ENCODE measurements at places on chromosomes 3 and 15. TPM values are rescaled to one million over a fixed set of nuclear protein-coding genes. Genes with fewer than 3 reads are reported as not detected.

DNA sequence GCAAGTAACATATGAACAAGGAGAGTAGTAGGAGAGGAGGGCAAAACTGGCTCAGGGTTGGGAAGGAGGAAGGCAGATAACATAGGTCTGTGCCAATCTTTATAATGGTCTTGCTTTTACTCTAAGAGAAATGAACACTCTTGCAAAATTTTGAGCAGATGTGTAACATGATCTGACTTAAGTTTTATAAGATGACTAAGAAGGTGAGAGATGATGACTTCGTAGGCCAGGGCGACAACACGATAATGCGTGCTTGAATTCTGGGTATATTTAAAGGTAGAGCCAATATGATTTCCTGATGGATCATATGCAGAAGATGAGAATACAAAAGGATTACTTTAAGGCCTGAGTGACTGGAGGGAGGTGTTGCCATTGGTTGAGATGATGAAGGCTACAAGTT is 265.4 kb upstream of the KCNMB2 start:
- H3K36me3 ChIP-seq, result no peaks in the 10 kb centered on the region
- H3K27me3 ChIP-seq, result no peaks in the 10 kb centered on the region
- H3K4me1 ChIP-seq, result no peaks in the 10 kb centered on the region
- no peak for DNase-seq

Gene ARRDC4
- total RNA-seq, result 28.2 TPM

DNA sequence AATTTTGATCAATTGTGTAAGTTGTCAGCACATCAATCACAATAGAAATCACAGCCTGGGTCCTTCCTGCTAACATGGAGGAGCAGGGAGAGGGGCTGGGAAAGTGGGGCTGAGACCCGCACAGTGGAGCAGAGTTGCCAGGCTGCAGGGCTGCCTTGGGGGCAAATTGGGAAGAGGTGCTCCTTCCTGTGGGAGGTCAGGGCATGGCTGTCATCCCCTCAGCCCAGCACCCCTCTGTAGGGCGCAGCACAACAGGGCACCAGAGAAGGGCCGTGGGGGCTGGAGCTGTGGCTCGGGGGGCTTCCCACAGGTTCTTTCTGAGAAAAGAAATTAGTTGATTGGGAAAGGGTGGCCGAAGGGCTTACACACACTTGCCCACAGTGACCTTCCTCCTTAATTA is 126.3 kb downstream of the NSMCE3 start:
- no peaks in the 10 kb centered on the region for H3K36me3 ChIP-seq
- H3K27ac ChIP-seq, result no peak overlapping the region
- no peaks in the 10 kb centered on the region for H3K4me1 ChIP-seq
- no peak overlapping the region for H3K4me3 ChIP-seq

DNA sequence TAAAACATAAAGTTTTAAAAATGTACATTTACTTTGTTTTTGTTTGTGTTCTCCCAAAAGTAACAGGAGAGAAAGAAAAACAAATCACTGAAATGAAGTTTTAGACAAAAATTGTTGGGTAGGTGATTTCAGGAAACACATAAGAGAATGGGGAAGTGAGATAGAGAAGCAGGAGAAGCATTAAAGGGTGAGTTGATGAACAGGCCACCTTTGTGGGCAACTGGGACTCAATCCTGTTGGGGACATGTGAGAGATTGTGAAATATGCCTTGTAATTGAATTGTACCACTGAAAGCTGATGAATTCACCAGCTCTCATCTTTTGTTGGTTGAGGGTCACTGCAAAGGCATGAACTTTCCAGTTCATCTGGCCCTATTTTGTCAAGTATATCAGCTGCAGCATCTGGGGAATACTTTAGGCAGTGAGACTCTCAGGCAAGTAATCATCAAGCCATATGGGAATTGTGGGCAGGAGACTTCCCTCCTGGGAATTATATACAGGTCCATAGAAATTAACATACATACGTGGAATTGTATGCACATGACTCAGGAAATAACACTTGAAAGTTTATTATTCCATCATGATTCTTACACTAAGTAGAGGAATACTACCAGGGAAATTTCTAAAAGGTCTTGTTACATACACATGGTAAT is 181.0 kb downstream of the ZBBX start:
- H3K27ac ChIP-seq, result no peak overlapping the region
- no peaks in the 10 kb centered on the region for H3K27me3 ChIP-seq
- no peak for DNase-seq
- no peaks in the 10 kb centered on the region for H3K4me1 ChIP-seq
- H3K4me3 ChIP-seq, result no peak overlapping the region

DNA sequence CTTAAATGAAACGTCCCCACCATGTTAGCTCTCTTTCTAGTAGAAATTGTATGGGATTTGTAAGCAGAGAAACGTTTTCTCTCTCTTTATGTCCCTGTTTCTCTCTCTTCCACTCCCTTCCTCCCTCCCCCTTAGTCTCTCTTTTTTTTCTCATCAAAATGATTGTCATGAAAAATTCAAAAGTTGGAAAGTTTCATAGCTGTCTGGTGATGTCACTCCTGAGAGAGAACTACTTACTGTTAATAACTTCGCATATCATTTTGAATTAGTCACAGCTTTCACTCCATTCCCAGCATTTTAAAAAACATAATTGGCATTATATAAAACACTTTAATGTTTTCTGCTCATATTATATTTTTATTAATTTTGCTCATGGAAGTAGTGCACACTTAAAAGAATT is 331.1 kb downstream of the C3orf38 start:
- DNase-seq, result no peak
- no peaks in the 10 kb centered on the region for H3K36me3 ChIP-seq
- no peak overlapping the region for H3K4me3 ChIP-seq
- no peaks in the 10 kb centered on the region for H3K4me1 ChIP-seq
- no peaks in the 10 kb centered on the region for H3K27me3 ChIP-seq
- no peak overlapping the region for H3K27ac ChIP-seq

DNA sequence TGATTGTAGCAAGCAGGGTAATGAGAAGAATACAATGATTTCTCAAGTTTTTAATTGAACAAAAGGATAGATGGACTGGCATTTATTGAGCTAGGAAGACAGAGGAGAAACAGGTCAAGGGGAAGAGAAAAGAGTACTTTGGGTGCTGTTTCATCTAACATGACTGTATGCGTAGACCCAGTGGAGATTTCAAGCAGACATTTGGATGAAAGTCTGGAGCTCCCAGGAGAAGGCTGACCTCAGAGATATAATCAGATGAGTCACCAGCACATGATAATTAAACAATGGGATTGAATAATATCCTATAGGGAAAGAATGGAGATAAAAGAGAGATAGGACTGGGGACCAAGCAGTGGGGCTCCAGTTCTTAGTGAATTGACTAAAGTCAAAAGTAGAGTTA is 194.9 kb downstream of the ARRDC4 start:
- no peak overlapping the region for H3K4me3 ChIP-seq
- no peak for DNase-seq
- no peak overlapping the region for H3K27ac ChIP-seq

DNA sequence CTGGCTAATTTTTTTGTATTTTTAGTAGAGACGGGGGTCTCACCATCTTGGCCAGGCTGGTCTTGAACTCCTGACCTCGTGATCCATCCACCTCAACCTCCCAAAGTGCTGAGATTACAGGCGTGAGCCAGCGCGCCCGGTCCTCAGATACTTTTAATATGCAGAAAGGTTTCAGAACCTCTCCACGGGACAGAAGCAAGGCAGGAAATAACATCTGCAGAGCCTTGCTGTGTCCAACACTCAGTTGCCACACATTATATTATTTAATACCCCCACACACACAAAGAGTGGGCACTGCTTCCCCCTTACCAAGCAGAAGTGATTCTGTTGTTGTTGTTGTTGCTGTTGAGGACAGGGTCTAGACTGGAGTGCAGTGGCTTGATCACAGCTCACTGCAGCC is 28.0 kb downstream of the OSBPL10 start:
- H3K4me1 ChIP-seq, result peaks cover 3% of the 10 kb centered on the region
- H3K4me3 ChIP-seq, result no peak overlapping the region
- no peaks in the 10 kb centered on the region for H3K27me3 ChIP-seq
- no peak overlapping the region for H3K27ac ChIP-seq
- peak; percentile 62 for DNase-seq

DNA sequence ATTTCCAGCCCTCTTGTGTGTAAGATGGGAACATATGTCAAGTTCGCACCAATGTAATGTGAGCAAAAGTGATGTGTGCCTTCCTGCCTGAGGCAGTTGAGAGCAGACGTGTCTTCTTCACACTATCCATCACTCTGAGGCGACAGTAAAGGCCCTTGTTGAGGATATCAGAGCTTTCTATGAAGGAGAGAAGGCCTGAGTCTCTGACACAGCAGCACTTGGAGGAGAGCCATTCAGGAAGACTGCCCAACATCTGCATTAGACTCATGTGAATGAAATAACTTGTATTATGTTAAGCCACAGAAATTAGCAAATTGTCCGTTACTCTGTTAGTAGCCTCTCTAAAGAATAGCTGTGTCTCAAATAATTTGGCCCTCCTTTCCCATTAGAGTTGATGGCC is 108.8 kb upstream of the CCDC54 start:
- H3K27me3 ChIP-seq, result no peaks in the 10 kb centered on the region
- H3K27ac ChIP-seq, result no peak overlapping the region
- no peaks in the 10 kb centered on the region for H3K4me1 ChIP-seq
- no peak overlapping the region for H3K4me3 ChIP-seq
- no peak for DNase-seq

DNA sequence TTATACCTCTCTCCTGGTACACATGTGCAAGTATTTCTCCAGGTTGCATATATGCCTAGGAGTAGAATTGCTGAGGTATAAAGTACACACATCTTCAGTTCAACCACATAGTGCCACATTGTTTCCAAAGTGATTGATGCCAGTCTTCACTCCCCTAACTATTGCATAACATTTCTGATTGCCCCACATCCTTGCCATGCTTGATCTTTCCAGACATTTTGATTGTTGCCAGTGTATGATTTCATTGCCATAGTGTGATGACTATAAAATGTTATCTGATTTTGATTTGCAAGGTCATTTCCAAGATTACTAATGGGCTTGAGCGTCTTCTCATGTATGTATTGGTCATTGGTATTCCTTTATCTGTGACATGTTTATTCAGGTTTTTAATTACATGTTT is 61.1 kb upstream of the MLF1 start:
- H3K4me1 ChIP-seq, result no peaks in the 10 kb centered on the region
- H3K4me3 ChIP-seq, result no peak overlapping the region
- no peak overlapping the region for H3K27ac ChIP-seq
- DNase-seq, result no peak
- H3K27me3 ChIP-seq, result no peaks in the 10 kb centered on the region
